ENCODE measurements at places on chromosomes 16 and 17.

DNA sequence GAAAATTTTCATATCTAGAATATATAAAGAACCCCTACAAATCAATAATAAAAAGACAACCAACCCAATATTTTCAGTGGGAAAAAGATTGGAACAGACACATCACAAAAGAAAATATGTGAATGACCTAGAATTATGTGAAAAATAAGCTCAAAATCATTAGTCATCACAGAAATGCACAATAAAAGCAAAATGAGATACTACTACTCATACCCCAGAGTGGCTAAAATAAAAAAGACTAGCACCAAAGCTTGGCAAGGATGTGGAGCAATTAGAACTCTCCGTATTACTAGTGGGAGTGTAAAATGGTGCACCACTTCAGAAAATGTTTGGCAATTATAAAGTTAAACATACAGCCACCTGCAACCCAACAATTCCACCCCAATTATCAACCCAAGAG, 48.0 kb upstream of the CDH5 start:
- DNase-seq, result no peak

- DNase-seq, result no peak
Measured at GRCh38 chr17:80389011-80389995, 25.7 kb upstream of the ENDOV start.

DNA sequence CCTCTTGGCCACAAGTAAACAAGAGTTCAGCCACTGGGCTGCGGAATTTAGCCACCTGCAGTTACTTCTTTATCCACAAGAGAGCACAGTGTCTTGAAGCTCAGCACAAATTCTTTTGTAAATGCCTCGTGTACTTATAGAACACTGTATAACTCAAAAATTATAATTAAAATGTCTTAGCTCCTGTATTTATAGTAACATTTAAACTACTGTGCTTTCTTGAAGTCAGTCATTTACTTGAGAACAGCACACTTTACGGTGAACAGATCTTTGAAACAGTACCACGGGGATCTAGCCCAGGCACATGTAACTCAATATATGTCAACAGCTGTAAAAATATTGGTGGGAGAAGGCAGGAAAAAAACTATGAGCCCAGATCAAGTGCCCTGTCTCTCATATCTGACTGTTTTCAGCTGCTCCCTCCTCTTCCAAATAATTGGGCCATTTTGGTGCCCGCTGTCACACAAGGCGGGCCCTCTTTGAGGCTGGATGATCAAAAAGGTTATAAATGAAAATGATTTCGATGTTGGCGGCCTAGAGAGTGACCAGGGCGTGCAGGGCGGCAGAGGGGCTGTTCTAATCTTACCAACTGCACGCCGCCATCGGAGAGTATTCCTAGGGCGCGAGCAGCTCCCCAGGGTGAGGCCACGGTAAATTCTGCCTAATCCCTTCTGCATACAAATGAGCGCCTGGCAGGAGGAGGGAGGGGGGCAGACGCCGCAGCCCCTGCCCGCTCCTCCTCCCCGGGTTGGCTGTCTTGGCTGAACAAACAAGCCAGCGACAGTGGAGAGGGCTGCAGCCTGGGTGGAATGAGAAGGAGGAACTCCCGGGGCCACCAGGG, 183.2 kb downstream of the C16orf78 start:
- DNase-seq, result no peak

GRCh38 chr16:88966986-88967829, 9.8 kb downstream of the CBFA2T3 start:
- no peak for DNase-seq

GRCh38 chr17:21542991-21543390, 149.3 kb upstream of the KCNJ18 start:
- no peak for DNase-seq

- DNase-seq, result no peak
Measured at GRCh38 chr17:50684612-50685333, 22.9 kb downstream of the ANKRD40 start.

- DNase-seq, result no peak
Measured at GRCh38 chr16:1217526-1217925, 7.5 kb downstream of the TPSG1 start.

DNA sequence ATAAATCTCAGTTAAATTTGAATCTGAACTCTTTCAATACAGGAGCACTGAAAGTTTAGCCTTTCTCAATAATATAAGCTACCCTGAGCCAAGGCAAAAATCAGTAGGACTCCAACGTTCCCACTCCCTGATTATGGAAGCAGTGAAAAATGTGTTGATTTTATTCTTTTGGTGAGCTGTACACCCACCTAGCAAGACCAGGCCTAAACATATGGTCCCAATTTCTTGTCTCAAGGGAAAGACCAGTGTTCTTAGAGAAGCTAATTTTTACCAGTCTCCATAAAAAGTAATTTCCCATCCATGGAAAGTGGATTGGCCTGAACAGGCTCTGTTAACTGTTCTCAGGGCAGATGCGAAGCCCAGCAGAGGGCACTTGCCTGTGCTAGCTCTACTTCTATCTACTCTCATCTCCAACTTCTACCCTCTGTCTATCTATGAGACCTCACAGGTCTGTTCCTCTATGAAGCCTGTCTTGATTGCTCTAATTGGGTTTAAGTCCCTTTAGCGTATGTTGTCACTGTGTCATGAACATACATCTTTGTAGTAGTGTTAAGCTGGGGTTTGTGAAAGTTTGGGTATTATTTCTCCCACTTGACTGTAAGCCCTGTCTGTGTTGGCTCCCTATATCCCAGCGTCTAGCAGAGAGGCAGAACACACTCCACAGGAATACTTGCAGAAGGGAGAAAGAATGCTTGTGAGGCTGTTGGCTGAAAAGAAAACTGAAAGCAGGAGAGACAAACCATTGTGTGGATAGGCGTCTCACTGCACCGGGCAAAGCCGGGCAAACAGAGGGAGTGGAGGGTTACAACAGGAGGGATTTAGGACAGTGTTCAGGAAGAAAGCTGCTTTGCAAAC, 167.1 kb upstream of the MAF start:
- DNase-seq, result no peak

DNA sequence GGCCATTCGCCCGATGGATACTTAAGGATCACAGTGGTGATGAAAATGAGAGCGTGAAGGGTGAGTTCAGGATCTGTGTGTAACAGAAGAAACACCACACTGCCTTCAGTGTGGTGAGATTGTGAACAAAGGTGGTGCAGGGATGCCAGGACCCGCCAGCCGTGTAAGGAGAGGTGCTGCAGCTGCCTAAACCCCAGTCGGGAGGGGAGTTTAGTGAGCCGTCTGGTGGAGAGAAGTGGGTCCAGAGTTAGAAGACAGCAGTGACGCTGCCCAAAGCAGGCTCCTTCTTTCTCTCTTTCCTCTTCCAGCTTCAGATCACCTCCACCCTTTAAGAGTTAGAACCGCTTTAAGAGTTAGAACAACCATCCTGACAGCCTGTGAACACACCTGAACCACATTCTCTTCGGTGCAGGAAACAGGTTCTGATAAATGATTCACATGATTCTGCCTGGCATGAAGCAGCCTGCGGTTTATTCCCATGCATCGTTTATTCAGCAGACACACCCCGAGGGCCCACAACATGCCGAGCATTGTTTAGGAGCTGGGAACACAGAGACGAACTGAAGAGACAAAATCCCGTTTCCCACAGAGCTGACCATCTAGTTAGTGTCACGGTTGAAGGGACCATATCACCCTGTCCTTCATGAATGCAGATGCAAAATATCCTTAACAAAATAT, 84.0 kb upstream of the DNAH17 start:
- DNase-seq, result no peak
